ENCODE measurements at places on chromosomes 5 and 9. TPM values are rescaled to one million over a fixed set of nuclear protein-coding genes. Genes with fewer than 3 reads are reported as not detected.

DNA sequence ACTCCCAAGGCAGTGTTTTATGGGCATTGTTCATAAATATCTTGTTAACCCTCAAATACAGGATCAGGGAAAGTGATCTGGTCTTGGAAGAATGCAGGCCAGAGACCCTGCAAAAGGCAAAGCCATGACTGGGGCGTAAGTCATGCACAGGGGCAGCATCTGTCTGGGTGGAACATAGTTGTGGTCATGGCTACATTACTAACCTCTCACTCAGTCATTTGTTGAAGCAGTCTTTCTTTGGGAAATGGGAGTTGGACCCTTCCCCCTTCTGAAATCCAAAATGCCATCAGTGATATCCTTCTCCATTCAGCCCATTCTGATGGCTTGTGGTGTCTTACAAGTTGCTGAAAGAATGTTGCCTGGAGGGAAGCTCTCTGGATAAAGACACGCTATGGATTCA lies 68.1 kb downstream of the GDNF start:
- DNase-seq = peak; percentile 95

GRCh38 chr5:120375248-120375647 lies 88.9 kb upstream of the PRR16 start:
- DNase-seq = no peak

GRCh38 chr9:104412238-104412637 lies 91.8 kb upstream of the OR13F1 start:
- no peak for DNase-seq

GRCh38 chr9:99824378-99825171 lies 2.9 kb downstream of the NR4A3 start:
- DNase-seq = no peak

DNA sequence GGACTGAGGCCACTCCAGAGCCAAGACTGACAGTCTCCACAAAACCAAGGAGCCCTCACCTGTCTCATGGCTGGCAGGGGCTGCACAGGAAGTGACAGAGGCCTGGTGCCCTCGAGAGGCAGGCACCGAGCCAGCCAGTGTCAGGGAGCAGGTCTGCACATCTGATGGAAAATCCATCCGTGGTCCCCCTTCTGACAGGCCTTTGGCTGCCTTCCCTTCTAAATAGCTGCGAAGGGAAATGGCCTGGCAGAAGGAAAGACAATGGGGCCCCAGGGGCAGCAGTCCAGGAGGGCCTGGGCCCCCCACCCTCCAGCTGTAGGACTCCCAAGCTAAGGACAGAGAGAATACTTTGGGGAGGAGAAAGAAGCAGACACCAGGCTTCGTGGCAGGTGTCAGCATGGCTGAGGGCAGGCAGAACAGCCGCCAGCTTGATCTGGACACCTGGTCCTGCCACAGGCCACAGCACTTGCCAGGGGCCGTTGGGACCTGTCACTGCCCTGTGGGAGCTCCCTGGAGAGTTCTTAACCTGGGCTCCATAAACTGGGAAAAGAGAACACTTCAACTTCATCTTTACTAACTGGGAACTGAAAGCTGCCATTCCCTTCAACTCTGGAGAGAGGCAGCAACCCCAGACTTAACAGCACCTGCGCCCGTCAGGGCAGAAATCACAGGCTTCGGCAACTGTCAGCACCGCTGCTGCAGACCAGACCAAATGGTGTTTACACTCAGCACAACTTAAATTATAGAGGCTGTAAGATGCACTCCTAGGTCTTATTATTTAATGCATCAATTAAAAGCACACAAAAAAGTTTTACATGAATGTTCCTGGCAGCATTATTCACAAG lies 22.0 kb downstream of the ADAMTS2 start:
- no peak for DNase-seq

GRCh38 chr9:121962421-121962820 lies 130.7 kb downstream of the TTLL11 start:
- DNase-seq = no peak

DNA sequence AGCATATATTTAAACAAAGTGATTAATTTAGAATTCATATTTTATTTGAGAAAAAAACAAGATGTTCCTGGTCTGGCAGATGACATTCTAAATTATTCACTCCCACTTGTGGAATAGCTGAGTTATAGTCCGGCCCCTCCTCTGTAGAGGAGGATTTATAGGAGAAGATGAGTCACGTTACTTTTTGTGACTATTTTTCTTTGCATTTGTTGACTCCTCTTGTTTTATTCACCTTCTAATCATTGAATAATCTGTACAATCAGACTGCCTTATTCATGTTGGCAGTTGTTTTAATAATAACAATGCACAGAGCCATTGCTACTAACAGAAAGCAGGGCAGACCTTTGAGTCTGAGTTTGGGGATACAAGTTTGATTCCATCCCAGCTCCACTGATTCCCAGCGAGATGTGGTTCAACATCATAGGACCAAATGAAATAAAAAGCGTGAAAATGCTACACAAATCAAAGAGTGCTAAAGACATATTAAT lies 23.2 kb downstream of the DOCK8 start:
- peak; percentile 2 for DNase-seq

DNA sequence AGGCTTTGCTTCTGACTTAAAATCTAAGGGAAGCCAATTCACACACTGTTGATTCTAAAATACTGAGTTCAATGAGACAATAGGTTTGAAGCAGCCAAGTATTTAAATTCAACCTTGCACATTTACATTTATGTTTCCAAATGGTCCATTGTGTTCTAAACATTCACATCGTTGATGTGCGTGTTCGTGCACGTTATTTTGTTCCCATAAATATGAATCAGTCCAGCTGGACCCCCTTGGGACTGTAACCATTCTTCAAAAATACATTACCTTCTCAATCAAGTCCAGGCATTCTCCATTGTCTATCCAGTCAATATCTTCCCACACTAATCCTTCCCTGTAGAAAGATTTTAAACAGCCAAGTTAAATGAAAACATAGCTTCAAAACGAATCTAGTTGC lies 146.4 kb upstream of the RETREG1 start:
- no peak for DNase-seq

- no peak for DNase-seq
Measured at GRCh38 chr5:20213803-20214202, 225.8 kb upstream of the CDH18 start.

- no peak for DNase-seq
Measured at GRCh38 chr9:132234535-132234934, 72.7 kb downstream of the NTNG2 start.

LMNB1 gene
- 137 TPM for total RNA-seq

DNA sequence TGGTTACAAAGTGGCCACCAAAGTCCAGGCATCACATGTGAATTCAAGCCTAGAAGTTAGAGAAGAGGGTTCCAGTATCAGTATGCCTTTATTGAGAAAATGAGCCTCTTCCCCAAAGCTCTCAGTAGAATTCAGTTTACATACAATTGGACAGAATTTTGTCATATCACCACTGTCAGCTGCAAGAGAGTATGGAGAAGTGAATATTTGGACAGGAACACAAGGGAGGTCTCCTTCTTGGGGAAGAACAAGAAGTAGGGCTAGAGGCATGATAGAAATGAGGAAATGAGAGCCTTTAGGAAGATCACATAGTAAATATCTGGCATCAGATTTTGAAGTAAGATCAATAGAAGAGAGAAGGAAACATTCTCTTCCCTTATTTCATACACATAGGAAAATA lies 27.8 kb upstream of the VLDLR start:
- no peak for DNase-seq

DNA sequence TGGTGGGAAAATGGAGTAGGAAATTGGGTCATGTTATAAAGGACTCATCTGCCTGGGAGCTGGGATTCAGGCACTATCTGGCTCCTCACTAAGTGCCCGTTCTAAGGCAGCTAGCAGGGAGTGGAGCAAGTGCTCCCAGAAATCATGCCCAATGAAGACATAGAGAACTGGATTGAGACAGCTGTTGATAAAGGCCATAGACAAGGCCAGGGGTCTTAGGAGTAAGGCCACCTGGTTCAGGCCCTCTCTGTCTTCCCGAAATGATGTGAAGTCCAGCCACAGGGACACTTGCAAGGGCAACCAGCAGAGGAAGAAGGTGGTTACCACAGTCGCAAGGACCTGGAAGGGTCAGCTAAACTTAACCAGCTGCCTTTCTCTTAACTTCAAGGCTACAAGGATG lies 20.1 kb upstream of the SPINK1 start:
- DNase-seq = no peak

PRLR gene
- total RNA-seq = 0.36 TPM

DNA sequence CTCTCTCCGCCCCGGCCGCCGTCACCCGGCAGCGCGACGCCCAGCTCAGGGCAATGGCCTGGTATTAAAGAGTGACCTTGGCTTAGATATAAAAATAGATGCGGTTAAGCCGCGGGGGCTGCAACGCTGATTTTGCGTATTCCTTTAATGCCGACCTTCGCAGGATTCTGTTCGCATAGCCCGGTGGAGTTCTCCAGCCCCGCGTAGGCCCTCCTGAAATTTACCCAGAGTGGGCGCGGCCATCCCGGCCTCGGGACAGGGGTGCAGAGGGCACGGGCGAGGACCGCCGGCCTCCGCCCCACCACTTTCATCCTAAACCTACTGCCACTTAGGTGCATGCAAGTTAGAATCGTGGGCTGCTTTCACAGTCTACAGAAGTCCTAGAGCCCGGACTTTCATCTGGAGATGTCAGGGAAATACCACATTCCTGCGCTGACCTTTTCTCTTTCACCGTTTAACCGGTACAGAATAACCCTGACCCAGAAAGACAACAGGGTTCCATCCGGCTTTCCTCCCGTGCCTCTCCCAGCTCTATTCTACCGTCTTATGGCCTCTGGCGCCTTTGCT lies 492 bp upstream of the FAM169A start:
- DNase-seq = peak; percentile 5
